Cardiac atrium fibroblast (primary cell): ENCODE measurements at places on chromosomes 7 and 10. TPM values are rescaled to one million over a fixed set of nuclear protein-coding genes. Genes with fewer than 3 reads are reported as not detected.

The LIPF gene
- total RNA-seq, result not detected in 2 replicates

The ZNRF2 gene
- 4.2 and 4.5 TPM in 2 replicates for total RNA-seq

The SDHAF3 gene
- 4.2 and 9.0 TPM in 2 replicates for total RNA-seq

The ATXN7L1 gene
- 3.1 and 4.2 TPM in 2 replicates for total RNA-seq
